Stimulated activated CD8-positive, alpha-beta memory T cell treated with anti-CD3 and anti-CD28 coated beads, Interleukin-15, amount 100 ng/mL, for 4 hours (primary cell): ENCODE measurements at places on chromosomes 4 and X.

DNA sequence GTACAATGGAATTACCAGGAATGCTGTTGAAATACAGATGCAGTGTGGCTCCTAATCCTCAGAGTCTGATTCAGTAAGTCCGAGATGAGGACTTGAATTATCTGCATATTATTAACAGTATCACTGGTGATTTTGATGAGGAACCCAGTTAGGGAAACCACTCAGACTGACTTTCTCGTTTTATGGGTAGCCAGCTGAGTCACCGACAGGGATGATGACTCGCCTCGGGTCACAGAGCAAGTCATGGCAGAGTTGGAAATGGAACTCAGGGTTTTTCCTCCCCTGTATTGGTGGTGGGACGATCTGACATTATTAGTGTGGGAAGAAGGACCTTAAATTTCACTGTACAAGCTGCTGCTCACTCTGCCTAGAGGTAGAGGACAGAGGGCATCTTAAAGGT, 51.3 kb downstream of the RTL9 start:
- no peak for DNase-seq

- DNase-seq, result no peak
Measured at GRCh38 chrX:131985526-131986049, 37.5 kb upstream of the STK26 start.

DNA sequence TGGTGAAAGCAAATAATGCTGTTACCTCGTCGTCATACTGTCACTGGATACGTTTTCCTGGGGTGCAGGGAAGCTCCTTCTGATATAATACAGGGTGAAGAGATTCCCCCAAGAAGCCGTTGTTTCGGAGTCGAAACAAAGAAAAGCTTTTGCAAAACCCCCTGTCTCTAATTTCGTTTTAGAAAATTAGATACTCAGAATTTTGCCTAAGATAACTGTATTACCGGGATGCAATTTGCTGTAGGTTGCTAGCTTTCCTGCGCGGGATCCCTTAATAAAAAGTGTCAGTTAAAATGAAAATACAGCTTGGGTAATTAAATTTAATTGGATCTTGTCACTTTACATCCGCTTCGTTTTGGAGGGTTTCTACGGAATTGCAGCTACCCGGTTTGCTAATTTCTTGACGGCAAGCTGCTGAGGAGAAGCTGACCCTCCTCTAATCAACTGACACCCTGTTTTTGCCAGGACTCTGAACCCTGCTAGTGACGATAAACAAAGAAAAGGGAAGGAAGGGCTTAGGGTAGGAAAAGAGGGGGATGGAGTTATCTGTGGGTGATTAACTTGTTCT, 174.6 kb downstream of the SHOX start:
- DNase-seq, result no peak

DNA sequence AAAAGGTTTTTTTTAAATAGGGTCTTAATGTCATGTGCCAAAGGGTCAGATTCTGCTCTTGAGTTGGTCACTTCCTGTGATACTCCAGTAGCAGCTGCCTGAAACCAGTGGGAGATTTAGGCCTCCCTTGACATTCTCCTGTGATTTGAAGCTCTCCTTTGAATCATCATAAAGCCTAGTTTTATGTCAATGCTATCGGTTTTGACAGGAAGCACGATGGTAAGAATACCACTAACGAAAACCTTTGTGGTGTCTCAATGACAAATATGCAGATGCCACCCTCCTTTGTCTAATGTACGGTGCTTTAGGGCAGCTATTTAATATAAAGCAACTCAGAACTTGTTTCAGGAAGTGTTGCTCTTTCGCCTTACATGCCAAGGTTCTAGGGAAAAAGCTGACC, 44.2 kb downstream of the CCNI start:
- no peak for DNase-seq

DNA sequence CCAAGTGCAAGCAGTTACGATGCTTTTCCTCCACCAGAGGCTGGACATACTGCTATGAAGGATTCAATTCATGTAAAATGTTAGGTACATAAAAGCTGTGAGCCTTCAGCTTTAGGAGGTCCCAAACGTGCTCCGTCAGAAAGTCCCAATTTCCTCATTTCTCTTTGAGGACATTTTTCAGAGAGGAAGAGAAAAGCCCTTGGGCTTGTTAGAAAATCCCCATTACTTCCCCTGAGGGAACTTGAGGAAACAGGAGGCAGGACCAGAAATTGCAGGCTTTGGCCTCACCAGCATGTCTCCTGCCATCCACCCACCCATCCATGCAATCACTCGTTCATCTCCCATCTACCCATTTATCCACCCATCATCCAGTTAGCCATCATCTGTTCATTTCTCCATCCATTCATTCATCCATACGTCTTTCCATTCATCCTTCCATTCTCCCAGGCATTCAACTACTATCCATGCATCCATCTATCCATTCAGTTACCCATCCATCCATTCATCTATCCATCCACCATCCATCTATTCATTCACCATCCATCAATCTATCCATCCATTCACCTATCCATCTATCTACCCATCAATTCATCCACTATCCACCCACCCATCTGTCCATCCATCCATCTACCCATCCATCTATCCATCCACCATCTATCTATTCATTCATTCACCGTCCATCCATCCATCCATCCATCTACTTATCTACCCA, 223.5 kb downstream of the AFAP1 start:
- no peak for DNase-seq

GRCh38 chr4:184441461-184442313, 32.7 kb downstream of the IRF2 start:
- DNase-seq, result no peak

- DNase-seq, result no peak
Measured at GRCh38 chr4:165921546-165921945, 48.5 kb downstream of the TLL1 start.

GRCh38 chr4:48071191-48071590, 54.6 kb downstream of the NIPAL1 start:
- no peak for DNase-seq

- DNase-seq, result no peak
Measured at GRCh38 chrX:123085311-123085940, 98.7 kb upstream of the GRIA3 start.

DNA sequence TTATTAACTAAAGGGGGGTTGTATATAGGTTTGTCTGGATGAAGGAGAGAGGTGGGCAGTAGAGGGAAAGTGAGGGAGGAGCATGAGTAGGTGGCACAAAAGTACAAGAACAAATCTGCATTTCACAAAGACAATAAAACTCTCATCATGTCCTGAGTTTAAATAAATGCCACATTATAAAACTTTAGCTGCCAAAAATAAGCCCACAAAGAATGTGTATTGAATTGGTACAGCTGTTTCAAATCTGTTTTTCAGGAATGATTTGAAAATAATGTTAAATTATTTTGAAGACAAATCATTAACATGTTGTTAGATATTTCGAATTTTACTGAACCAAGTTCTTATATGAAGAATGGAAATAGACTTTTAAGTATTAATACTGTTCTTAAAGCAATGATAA, 5.8 kb downstream of the CNKSR2 start:
- DNase-seq, result no peak

DNA sequence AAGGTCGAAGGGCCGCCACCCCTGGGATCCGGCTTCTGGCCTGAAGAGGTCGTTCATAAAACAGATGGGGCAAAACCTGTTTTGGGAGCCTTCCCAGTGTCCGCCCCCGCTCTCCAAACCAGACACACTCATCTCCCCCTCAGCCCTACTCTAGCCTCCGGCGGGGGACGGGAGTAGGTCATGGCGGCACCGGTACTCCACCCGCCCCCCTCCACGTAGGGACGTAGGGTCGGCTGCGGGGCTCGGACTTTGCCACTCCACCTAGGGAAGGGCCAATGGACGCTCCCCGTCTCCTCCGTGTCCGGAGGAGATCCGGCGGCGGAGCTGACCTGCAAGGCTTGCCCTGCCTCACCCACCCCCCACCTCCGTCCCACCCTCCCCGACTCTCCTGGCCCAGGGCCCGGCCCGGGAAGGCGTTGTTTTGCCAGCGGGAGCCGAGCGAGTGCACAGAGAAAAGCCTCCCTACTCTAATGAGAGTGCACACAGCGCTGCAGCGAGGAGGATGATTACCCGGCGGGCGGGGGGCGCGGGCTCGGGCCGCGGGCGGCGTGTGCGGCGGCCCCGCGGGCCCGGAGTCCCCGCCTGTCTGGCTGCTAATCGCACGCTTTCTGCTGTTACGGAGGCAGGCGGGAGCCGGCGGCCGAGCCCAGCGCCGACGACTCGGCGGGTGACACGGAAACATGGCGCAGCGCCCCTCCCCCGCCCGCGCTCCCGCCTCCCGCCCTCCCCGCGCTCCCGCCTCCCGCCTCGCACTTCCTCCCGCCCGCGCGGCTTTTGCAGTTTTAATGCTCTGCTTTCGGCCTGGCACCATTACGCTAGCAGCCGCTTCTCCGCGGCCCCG, 8.3 kb upstream of the BCOR start:
- no peak for DNase-seq

- no peak for DNase-seq
Measured at GRCh38 chr4:99467887-99468286, 32.7 kb upstream of the ADH7 start.

DNA sequence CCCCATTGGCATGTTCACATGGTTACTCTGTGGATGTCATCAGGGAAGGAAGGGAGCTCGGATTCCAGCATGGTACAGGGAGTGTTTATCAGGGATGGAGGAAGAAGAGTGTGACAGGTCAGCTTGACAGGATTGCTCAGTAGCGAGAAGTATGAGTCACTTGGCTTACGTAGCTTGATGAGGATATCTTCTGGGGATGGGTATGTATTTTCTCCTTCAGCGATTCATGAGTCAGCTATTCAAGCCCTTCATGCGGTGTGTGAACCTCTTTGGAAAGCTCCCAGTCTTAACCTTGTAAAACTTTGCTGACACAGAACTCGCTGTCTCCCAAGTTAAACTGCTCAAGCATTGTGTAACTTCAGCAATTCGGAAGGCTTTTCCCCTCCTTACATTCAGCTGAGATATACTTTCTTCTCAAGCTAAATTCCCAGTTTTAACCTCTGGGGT, 275.4 kb downstream of the ARHGAP10 start:
- DNase-seq, result no peak

DNA sequence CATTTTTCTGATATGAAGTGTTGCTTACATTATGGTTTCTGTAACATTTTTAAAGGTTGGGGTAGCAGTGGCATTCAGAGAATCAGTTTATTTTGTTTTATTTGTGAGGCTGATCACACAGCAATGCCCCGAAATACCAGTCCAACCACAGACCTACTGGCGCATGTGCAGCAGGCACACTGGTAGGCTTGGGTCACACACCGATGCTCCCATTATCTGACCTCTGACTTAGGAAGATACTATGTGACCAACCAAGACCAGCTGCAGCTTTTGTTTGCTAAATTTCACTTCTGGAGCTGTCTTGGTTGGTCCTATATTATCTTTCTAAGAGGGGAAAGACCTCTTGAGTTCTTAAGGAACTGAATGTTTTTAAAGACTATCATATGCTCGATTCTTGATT, 18.7 kb downstream of the PGM2 start:
- DNase-seq, result no peak

DNA sequence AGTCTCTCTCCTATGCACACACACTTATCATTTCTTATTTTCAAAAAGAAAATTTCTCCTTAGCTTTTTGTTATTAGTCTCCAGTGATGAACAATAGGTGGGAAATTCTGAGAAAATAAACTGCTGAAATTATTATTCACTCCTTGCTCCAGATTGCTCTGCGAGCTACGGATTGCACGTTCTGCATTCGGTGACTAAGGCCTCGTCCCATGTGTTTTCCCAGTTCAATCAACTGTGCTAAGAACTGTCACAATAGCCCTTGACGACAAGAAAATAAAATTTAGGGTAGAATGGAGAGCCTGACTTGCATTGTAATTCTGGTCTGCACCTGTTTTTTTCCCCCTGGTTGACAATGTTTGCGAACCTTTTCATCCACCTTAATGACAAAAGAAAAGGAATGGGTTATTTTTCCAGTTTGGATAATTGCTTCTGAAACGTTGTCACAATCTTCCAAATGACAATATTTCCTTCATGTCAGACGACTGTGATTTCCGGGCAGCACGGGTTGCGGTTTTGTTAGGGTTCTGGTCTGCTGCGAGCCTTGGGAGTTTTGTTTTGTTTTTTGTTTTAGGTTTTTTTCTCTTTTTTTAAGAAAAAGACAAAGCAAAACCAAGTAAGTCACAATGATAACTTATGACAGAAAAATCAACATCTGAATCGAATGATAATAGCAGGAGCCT, 124.5 kb upstream of the NOCT start:
- DNase-seq, result no peak

GRCh38 chr4:125765941-125766340, 451.2 kb downstream of the FAT4 start:
- no peak for DNase-seq

DNA sequence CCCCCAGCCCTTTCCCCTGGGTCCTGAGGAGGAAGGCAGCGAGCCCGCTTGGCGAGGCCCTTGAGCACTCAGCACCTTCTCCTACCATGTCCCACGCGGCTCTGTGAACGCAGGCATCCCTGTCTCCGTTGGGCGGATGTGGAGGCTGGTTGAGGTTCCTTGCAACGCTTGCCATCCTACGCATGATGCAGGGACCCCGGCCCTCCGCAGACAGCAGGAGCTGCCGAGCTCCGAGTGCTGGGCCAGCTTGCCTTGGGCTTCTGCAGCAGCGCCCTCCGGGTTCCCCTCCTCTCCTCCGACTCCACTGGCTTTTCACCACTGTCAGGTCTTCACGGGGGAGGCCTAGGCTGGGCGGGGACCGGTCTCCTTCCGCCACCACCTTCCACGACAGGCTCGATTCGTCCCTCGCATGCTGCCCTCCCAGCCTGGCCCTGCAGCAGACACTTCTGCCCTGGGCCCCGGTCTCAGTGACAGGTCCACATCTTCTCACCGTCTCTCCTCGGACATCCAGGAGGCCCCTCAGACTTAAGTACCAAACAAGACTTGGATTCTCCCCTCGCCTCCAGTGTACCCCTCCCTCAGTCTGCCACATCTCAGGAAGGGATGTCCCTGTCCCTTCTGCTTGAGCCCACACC, 67.6 kb upstream of the HGFAC start:
- DNase-seq, result no peak

DNA sequence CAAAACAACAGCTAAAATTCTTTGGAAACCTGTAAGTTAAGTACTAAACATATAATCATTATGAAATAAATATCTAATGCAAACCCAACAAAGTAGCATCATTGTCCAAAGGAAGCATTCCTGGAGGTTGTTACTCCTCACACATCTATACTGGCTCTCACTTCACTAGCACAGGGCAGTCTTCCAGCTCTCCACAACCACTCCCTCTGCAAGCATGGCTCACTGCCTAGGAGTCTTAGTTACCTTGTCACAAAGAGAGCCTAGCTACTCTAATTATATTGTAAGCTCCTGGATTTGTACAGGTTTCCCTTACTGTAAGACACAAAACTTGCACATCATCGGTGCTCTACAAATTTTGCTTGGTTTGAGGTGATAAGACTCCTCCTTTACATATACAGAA, 76.1 kb downstream of the AMMECR1 start:
- DNase-seq, result no peak

DNA sequence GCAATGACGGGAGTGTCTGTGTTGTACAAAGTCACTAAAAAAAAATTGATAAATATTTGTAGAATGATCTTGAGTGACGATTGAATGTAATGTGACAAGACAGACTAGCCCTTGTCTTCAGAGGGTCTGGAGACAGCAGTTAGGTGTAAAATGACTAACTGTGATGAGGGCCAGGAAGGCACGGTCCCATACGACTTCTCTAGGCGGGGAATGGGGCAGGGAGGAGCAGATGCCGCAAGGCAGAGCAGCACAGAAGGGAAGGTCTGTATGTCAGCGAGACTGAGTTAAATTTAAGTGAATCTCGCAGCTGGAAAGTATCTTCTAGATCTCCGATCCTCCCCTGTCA, 405 bp downstream of the CENPE start:
- DNase-seq, result no peak

GRCh38 chrX:31590581-31591114, 518.8 kb upstream of the FTHL17 start:
- no peak for DNase-seq

GRCh38 chrX:13026877-13027652, 17.4 kb downstream of the FAM9C start:
- no peak for DNase-seq
